Spinal cord (tissue), 10 donors: ENCODE measurements at places on chromosomes 2 and 18. TPM values are rescaled to one million over a fixed set of nuclear protein-coding genes. Genes with fewer than 3 reads are reported as not detected.

DNA sequence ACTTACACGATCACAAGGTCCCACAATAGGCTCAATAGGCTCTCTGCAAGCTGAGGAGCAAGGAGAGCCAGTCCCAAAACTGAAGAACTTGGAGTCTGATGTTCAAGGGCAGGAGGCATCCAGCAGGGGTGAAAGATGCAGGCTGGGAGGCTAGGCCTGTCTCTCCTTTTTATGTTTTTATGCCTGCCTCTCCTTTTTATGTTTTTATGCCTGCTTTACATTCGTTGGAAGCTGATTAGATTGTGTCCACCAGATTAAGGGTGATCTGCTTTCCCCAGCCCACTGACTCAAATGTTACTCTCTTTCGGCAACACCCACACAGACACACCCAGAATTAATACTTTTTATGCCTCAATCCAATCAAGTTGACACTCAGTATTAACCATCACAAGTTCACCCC is 9.9 kb upstream of the GYPC start:
- no peak for DNase-seq

- no peak for DNase-seq
These were observed 2.5 kb upstream of the RAB17 start for GRCh38 chr2:237593036-237593435.

KCNG3 gene
- 5.2 TPM for total RNA-seq

EIF5B gene
- 24.9 TPM for total RNA-seq

FAM161A gene
- 12.6 TPM for total RNA-seq

LRRC30 gene
- total RNA-seq = not detected

DNA sequence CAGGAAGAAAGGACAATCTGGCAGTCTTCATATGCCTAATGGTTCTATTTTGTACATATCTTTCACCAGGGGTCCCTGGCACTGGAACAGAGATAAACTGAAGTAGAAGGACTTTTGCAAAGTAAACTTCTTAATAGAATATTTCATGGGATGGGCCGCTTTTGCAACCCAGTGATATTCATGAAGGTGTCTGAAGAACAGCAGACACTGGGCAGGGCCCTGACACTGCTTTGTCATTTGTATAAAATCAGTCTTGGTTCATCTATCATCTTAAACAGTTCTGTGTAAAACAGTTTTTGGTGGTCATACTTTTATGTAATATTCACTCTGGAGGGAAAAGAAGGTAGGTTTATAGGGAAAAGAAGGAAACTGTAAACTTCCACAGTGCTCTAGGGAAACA is 66.4 kb downstream of the TMEM200C start:
- no peak for DNase-seq

GALNT5 gene
- total RNA-seq = 2.4 TPM

AQP12B gene
- total RNA-seq = not detected

GRCh38 chr2:135875491-135876065 is 665 bp downstream of the MCM6 start:
- DNase-seq = no peak
